ENCODE measurements at places on chromosomes 12 and 14.

DNA sequence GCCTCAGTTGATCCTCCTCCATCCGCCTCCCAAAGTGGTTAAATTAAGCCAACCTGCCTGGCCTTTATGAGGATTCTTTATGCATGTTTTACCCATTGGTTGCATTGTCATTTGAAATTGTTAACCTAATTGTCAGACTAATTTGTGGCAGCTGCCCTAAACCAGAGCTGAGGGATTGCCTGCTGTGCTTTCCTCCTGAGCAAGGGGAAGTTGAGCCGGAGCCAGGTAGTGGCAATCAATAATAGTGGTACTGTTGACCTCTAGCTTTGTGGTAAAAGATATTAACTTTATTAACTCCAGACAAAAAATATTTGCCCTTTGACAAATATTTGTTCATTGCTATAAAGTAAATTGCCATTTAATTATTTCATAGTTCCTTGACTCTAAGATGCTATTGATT, 5.6 kb upstream of the HEBP1 start:
- DNase-seq = no peak

GRCh38 chr12:108973629-108974152, 47.2 kb downstream of the SVOP start:
- no peak for DNase-seq

DNA sequence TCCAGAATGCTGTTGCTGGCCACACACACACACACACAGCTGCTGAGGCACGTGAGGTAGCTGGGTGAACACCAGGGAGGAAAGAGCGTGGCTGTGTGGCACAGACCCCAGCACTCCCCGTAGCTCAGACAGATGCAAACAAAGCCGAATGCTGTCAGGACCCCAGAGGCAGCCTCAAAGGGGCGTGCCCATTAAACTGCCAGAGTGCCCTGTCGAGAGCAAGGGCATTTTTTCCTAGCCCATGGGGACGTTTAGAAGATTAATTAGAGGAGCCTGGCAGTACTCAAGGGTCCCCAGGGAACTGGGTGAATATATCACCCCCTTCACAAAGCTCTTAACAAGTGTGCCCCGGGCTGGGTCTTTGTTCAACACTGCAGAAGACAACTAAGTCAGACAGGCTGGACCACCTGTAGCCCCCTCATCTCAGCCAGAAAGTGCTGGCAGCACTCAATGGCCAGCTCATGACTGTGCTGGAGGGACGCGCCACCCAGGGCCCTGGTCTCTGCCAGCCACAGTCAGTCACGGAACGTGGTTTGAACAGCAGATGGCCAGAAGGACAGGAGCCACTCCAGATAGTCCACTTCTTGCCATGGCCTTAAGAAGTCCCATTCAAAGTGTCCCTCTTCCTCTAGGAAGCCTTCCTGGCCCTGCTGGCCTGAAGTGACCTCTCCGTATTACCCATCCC, 37.5 kb downstream of the TTC7B start:
- no peak for DNase-seq

DNA sequence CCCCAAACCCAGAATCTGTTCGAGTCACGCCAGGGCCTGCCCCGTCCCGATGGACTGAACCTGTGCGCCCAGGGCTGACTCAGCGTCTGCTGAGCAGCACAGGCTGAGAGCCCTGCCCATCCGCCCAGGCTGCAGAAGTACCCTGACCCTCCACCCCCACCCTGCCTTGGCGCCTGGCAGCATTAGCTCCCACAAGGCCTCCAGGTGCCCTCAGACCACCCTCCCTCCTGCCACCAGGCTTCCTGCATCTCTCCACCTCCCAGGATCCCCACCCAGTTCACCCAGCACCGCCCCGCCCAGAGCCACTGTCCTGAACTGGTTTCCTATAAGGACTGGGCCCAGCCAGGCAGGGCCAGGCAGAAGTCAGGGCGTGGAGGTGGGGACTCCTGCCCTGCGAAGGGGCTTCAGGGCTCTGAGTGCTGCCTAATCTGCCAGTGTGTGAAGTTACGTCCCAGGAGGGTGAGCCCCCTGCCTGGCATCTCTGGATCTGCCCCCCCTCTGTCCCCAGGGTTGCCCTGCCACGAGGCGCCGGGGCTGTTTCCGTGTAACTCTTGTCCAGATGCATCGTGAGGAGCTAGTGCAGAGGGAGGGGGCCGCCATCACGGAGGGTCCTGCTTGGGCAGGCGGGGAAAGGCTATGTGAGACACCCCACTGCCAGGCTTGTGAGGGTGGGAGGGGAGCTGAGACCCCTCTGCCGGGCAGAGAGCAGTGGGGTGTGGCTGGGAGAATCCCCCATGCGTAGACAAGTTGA, 9.1 kb downstream of the ADSS1 start:
- DNase-seq = no peak

- no peak for DNase-seq
Measured at GRCh38 chr12:56954057-56954957, 3.1 kb downstream of the RDH16 start.

DNA sequence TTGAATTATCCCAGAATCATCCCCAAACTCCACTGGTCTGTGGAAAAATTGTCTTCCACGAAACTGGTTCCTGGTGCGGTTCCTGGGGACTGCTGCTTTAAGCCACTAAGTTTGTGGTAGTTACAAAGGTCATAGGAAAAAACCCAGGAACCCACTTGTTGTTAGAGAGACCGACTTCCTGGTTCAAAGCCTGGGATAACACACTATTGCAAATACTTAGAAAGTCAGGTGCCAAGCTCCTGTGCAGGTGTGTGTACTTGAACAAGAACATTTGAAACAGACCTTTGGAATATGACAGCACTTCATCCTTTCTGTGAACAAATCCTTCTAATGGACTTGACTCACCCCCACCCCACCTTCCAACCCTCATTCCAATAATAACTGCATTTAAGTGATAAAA, 519.6 kb downstream of the GLT1D1 start:
- no peak for DNase-seq

GRCh38 chr12:39623919-39624318, 4.3 kb upstream of the ABCD2 start:
- DNase-seq = no peak

DNA sequence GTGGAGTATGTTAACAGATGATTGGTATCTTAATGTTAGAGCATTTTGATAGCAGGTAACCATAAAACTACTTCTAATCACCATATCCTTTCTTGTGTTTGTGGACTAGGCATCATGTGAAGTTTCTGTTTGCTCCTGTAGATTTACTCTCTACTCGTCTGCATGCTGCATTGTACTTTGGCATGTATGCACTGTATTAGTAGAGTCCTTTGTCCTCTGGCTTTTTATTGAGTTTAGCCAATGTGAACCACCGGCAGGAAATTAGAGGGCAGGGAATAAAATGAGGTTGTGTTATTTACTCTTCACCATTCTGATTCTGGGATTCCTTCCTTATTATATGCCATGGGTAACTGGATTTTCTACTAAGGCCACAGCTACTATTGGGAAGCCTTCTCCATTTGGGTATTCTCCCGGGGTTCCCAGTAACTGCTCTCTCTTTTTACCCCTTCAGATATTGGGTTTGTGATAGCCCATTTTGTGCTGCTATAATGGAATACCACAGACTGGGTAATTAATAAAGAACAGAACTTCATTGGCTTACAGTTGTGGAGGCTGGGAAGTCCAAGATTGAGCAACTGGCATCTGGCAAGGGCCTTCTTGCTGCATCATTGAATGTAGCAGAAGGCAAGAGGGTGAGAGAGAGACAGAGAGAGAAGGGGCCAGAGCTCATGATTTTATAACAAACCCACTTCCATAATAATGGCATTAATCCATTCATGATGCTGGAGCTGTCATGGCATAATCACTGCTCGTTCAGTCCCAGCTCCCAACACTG, 22.4 kb downstream of the FAM177A1 start:
- DNase-seq = no peak

- DNase-seq = no peak
Measured at GRCh38 chr14:101858791-101859537, 97.5 kb downstream of the PPP2R5C start.

GRCh38 chr12:125533434-125534029, 468.3 kb downstream of the AACS start:
- DNase-seq = no peak

- no peak for DNase-seq
Measured at GRCh38 chr12:1216560-1216959, 225.5 kb downstream of the ERC1 start.

- DNase-seq = no peak
Measured at GRCh38 chr12:27781680-27782079, 1.6 kb upstream of the MANSC4 start.

- DNase-seq = no peak
Measured at GRCh38 chr14:59018460-59018859, 170.0 kb upstream of the DAAM1 start.

- DNase-seq = no peak
Measured at GRCh38 chr12:43154498-43155045, 397.4 kb downstream of the ADAMTS20 start.

DNA sequence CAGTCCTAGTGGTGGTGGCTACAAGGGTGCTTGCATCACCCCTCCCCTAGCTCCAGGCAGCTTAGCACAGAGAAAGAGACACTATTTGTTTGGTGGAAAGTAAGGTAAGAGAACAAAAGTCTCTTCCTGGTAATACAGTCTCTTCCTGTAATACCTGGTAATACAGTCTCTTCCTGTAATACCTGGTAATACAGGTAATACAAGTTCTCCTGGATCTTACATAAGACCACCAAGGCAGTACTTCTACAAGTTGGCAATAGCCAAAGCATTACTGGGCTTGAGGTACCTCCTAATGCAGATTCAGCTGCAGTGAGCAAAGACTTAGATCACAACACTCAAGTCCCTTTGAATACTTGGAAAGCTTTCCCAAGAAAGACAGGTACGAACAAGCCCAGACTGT, 77.0 kb downstream of the CATSPERB start:
- DNase-seq = no peak

GRCh38 chr12:78088391-78088832, 257.7 kb downstream of the NAV3 start:
- DNase-seq = no peak

- peak; percentile 40 for DNase-seq
Measured at GRCh38 chr12:109597795-109598427, 24.3 kb downstream of the MVK start.

- no peak for DNase-seq
Measured at GRCh38 chr14:26394150-26394810, 203.6 kb downstream of the NOVA1 start.

DNA sequence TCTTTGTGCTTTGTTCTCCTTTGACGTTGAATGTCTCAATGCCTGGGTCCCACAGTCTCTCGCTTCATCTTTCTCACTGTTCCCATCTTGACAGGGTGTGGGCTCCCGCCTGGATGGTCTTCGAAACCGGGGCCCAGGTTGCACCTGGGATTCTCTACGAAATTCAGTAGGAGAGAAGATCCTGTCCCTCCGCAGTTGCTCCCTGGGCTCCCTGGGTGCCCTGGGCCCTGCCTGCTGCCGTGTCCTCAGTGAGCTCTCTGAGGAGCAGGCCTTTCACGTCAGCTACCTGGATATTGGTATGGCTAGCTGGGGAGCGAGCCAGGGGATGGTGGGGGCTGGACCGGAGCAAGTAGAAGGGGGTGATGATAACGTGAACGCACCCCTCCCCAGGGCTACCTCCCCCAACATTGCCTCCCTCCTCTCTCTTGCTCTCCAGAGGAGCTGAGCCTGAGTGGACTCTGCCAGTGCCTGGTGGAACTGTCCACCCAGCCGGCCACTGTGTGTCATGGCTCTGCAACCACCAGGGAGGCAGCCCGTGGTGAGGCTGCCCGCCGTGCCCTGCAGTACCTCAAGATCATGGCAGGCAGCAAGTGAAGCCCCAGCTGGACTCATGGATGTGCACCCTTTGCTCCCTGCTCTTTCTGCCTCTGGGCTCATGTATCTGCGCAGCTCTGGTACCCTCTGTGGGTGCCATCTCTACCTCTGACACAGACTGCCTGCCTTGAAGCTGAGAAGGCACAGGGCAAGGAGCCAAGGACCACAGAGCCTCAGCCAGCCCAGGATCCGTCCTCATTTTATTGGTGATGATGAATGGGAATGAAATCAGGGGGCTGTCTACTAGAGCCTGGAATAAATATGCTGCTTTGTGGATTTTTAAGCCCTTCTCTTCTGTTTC, 1.5 kb downstream of the NPFF start:
- DNase-seq = no peak

DNA sequence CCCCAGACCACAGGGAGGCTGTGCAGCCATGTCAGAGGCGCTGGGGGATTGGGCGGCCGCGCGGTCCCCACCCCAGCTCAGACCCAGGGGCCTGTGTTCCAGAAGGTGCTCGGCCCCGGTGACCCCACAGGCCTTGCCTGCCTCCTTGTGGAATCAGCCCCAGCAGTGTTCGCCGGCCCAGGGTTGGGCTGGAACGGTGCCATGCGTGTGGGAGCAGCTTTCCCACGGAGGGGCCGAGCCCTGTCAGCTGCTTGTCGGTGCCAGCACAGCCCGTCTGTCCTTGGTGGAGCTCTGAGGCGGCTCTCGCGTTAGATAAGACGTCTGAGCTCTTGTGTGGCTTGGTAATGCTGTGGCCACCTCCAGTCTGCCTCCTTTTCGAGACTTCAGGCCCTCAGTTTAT, 8.5 kb downstream of the ZFYVE21 start:
- no peak for DNase-seq

DNA sequence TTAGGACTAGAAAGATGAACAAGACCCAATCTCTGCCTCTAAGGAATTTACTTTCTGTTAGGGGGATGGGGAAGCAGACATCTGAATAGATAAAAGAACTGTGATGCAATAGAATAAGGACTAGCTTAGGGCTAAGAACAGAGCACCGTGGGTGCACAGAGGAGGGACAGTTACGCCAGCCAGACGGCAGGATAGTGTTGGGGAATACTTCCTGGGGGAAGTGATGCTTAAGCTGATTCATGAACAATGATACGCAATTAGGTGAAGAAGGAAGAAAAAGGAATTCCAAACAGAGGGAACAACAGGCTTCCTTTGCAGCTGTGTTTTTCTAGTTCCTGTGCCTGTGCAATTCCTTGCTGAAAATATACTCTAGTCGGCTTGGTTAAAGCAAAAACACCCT, 501.1 kb downstream of the APAF1 start:
- DNase-seq = no peak

DNA sequence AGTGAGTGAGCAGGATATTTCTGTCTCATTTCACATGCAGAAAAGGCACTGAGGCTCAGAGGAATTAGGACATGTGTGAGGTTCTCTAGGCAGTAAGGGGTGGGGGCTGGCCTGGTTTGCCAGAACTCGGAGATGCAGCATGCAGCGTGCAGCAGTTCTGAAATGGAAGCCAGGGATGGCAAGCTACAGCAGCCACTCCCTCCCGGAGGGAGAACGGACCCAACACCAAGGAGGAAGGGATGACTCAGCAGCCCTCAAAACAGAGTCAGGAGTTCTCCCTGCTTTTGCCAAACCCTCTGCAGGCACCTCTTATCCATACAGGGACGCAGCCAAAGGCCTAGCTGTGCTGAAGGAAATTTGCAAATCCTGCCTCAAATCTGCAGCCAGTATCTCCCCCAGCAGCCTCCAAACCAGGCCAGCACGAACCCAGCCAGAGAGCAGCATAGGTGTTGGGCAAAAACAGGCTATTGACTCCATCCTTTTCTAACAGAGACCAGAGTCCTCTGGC, 10.3 kb upstream of the SERPINA3 start:
- DNase-seq = no peak

DNA sequence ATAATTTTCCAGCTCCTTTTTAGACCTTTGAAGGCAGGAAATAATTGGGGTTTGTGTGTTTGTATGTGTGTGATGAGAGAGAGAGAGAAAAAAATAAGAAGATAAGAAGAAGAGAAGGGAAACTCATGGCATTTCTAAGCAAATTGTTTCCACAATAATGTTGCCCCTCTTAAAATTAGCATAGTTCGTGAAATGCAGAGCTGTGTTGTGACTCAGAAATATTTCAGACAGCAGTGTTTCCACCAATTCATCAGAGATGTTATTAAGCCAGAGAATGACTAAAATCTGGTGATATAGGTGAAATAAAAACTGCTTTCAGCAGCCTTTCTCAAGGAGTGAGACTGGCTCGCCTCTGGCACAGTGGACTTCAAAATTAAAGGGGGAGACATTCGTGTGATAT, 65.9 kb upstream of the ARHGAP5 start:
- DNase-seq = no peak
